ENCODE measurements at places on chromosomes 4 and X.

DNA sequence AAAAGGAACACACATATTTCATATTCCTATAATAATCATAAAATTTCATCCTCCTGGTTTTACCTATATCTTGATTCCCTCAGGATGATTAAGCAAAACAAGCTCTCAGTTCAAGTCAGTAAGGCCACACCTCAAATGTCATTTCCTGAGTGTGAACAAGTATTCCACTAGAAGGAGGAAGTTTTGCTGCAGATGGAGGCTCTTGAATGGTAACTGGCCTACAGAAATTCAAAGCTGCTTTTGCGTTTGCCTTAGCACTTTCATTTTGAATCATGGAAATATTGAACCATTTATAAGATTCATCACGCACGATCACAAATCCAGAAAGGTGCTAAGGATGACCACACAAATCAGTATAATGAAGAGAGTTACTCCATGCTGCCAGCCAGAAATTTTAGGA lies 254.4 kb upstream of the CXXC4 start:
- DNase-seq, result no peak

DNA sequence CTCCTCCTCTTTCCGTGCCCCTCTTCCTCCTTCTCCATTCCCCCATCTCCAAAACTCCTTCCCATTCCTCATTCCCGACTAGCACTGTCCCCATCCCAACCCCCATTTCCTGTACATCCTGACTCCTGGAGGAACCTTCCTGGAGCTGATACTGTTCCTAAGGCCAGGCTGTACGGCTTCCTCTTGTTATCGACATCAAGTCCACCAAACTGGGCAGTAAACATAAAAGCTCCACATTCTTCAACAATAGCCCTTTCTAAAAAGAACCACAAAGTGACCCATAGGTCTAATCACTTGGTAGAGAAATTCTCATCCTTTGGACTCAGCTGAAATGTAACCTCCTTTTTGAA lies 22.9 kb downstream of the AWAT2 start:
- DNase-seq, result no peak

- no peak for DNase-seq
Measured at GRCh38 chr4:47251348-47252135, 212.0 kb downstream of the COMMD8 start.

GRCh38 chrX:130079824-130080406 lies 30.4 kb downstream of the ELF4 start:
- peak; percentile 42 for DNase-seq

DNA sequence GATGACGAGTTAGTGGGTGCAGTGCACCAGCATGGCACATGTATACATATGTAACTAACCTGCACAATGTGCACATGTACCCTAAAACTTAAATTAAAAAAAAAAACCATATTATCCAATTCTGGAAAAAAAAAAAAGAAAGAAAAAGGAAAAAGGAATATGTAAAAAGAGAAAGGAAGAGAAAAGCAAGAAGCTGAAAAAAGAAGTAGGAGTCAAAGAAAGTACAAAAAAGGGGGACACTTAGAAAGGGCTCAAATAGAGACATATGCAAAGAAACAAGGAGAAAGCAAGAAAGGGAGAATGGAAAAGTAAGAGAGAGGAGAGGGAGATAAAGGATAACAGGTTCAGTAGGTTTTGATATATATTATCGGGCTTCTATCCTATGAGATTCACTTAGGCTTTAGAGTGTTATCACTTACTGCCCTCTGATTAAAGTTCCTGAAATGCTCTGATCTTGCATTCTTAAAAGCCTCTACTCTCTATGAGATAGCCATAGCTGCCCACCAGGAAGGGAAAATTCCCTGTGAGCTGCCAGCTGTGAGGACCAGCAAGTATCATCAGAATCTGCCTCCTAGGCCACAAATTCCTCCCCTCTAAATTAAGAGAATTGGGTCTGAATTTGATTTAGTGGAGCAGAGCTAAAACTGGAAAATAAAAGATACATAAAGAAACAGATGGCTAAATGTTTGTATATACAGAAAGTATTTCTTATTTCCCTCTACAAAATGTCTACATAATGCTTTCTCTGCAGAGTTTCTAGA lies 95.2 kb downstream of the AMMECR1 start:
- DNase-seq, result no peak

DNA sequence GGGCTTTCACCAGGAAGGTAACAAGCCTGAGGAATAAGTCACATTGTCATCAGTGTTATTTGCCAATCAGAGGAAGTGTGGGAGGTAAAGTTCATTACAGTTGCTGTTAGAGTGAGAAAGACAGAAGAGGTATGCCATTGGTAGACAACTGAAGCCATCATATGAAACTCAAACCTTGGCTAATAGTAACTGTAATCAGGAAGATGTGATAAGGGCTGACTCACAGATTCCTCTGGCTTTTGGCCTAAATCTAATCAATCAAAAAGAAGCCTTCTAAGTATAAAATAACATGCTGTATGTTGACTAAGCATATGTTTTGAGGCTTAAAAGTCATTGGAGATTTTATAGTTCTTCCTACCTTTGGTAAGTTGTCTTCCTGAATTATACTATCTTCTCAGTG lies 242.8 kb downstream of the PCDH7 start:
- no peak for DNase-seq

DNA sequence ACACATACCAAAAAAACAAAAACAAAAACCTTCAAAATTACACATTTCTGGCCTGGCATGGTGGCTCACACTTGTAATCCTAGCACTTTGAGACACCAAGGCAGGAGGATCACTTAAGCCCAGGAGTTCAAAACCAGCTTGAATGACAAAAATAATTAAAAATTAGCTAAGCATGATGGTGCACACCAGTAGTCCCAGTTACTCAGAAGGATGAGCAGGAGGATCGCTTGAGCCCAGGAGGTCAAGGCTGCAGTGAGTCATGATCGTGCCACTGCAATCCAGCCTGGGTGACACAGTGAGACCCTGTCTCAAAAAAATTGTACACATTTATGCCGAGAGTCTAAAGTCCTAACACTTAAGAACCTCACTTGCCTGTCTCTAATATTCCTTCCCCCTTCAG lies 18.3 kb downstream of the SLC39A8 start:
- DNase-seq, result no peak

- peak; percentile 95 for DNase-seq
Measured at GRCh38 chr4:172962564-172963353, 205.9 kb upstream of the GALNT7 start.

GRCh38 chrX:131288738-131289511 lies at the start of gene IGSF1:
TSS of gene IGSF1 (minus strand) at chrX:131289306. CDS start at chrX:131286674, 2,632 bp downstream.
- no peak for DNase-seq

- no peak for DNase-seq
Measured at GRCh38 chr4:88753658-88754571, 56.3 kb upstream of the NAP1L5 start.

GRCh38 chr4:39078829-39079228 lies 16.8 kb downstream of the KLHL5 start:
- no peak for DNase-seq

DNA sequence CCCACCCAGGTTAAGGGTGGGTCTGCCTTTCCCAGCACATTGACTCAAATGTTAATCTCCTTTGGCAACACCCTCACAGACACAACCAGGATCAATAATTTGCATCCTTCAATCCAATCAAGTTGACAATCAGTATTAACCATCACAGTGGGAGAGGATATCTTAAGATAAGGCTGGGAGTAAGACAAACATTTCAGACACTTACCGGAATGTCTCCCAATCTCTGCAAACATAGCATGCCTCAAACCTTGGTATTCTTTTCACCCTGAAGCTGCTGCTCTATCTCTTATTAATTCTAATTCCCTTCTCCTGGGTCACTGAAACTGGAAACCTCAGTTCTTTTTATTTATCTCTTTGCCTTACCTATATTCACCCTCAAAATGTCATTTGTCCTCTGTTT lies 19.0 kb upstream of the TAPT1 start:
- DNase-seq, result no peak

DNA sequence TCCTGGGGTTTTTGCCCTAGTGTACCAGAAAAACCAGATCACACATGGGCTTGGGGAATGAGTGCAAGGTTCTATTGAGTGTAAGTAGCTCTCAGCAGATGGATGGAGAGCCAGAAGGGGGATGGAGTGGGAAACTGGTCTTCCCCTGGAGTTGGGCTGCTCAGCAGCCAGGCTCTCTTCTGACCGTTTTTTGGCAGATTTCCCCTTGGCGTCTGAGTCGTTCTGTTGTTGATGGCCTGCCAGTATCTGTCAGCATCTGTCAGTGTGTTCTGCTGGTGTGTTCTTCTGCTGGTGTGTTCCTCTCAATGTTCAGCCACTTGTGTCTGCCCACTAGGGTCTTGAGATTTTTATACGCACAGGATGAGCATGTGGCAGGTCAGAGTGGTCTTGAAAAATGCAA lies 633.9 kb upstream of the CPEB2 start:
- peak; percentile 2 for DNase-seq

DNA sequence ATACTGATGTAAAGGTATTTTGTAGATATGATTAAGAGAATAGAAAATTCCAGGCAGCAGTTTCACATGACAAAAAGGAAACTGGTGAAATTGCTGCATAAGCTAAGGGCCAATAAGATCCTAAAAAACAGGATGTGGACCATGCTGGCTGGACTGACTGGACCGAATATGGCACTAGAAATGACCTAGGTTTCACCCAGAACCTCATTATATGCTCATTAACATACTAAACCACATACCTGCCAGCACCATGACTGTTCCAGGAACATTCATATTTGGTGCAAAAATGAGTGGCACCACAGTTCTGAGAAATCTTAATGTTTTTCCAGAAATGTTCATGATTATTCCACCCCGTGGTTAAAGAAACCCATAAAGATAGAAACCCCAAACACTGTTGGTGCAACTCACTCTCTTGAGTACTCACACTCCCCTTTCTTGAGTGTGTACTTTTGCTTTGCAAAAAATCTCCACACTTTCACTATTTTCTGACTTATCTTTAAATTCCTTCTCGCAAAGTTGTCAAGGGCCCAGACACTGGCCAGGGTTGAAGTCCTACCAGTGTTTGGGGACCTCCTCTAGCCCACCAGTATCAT lies 74.0 kb downstream of the FANCB start:
- DNase-seq, result no peak

DNA sequence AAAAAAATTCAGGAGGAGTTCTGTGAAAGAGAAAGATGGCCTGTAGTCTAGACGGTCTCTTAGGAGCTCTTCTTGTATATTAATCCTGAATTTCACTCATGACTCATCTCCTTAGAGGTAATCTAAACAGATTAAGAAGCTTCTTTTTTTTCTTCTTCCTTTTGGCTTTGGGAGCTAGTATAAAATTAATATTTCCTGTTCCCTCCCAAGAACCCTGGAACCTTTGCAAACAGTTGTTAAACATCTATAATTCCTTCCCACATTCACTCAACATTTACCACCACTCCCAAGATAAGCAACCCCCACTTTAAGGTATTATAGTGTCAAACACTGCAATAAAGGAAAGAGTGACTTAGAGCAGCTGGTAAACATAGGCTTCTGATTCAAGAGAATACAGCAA lies 146.4 kb upstream of the EDNRA start:
- no peak for DNase-seq

GRCh38 chr4:25180524-25181131 lies 20.4 kb upstream of the SEPSECS start:
- DNase-seq, result peak; percentile 52

DNA sequence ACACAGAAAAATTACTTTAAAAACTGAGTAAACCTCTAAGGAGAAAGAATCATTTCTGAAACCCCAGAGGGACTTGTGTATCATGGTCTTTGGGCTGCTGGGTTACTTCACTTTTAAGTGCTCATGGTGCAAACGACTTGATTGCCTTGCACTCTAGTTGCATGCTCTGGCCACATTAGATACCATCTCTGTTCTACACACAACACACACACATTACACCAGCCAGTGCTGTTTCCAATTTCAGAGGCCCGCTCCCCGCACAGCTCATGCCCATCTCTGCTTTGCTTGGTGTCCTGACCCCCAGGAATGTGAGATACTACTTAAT lies 2.1 kb downstream of the PPP3CA start:
- no peak for DNase-seq

DNA sequence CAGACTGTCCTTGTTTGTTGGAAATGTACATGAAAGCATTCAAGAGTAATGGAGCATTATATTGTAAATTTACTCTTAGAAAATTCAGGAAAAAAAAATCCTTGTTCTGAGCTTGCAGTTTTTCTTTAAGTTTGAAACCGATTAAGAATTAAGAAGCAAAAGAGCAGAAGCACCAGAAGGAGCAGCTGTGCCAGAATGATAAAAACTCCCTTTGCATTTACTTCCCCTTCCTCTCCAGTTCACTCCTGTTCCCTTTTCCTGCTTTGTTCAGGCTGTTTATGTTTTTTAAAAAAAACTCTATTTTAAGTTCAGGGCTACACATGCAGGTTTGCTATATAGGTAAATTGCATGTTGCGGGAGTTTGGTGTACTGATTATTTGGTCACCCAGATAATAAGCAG lies 90.3 kb downstream of the ATOH1 start:
- no peak for DNase-seq

GRCh38 chr4:159977907-159978617 lies 875.2 kb downstream of the RAPGEF2 start:
- DNase-seq, result no peak

DNA sequence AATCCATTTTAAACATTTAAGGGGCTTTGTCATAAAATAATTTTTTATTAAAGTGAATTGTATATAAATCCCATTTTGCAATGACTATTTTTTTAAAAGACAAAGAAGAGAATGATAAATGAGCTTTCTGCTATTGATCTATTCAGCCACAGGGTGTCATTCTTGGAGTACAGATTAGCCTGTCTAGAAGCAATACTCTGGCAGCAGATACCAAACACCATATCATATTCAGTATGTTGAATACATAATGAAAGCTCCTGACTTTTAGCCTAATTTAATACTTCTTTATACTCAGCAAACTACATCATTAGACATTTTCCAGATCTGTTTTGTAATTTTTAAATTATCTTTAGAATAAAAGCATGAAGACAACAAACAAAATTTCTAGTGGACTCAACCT lies 496.3 kb downstream of the PDGFC start:
- DNase-seq, result peak; percentile 59

- no peak for DNase-seq
Measured at GRCh38 chrX:28668303-28668702, 81.1 kb downstream of the IL1RAPL1 start.

DNA sequence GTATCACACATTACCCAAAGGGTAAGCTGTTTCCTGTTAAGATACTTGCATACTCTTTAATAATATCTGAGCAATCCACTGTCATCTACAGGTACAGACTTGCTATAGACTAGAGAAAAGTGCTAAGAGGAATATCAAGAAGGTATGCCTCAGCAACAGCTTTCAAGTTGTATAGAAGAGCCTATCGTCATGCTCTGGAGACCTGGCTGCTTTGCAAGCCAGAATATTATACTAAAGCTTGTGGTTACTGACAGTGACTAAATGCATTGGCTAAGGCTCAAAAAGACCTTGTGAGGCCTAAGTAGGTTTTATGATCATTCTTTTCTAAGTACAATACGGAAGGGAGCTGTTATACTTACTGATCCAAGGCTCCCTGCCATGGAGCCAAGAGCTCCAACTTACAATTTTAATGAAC lies 11.3 kb downstream of the LAMP2 start:
- DNase-seq, result no peak

- no peak for DNase-seq
Measured at GRCh38 chr4:6840062-6840976, 57.8 kb downstream of the KIAA0232 start.
